Activated effector memory CD4-positive, alpha-beta T cell treated with Interleukin-2 at 50 U/mL for 16 hours (primary cell): ENCODE measurements at places on chromosomes 11 and 22.

- no peak for DNase-seq
Observed at GRCh38 chr11:43950311-43950855, 7.9 kb downstream of the C11orf96 start.

DNA sequence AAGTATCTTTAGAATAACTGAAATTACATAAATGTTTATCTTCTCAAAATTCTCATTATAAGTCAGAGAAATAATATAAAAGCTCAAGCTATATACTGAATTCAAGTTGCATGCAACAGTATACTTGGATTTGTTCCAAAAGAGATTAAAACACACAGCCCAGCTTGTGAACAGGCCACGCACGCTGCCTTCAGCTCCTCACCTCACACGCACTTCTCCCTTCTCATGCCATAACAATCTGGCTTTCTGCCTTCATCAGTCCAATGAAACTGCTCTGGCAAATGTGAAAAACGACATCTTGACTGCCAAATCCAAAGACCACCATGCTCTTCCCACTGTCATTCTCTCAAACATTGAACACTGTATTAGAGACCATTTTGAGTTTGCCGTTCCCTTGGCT lies 22.1 kb downstream of the ATP6V1E1 start:
- DNase-seq: no peak

- no peak for DNase-seq
Observed at GRCh38 chr22:33891992-33892391, 28.3 kb downstream of the LARGE1 start.

GRCh38 chr22:32652645-32653270 lies 148.7 kb upstream of the TIMP3 start:
- DNase-seq: no peak

DNA sequence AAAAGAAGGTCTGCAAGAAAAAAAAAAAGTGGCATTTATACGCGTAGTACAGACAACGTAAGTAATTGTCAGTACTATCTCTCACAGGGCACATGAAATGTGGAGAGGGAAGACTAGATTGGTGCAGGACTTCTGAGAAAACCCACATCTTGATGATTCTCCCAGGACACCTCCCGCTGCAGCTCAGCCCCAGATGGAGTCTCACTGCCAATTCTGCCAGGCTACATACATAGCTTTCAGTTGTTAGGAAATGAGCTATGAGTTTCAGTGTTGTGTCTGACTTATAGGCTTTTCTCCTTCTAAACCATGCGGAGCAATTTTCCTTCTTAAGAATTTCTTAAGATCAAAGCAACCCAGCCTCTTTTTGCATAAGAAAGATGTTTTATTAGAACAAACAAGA lies 9.6 kb downstream of the OR5A2 start:
- DNase-seq: no peak

GRCh38 chr11:45144126-45145082 lies 2.0 kb upstream of the PRDM11 start:
- DNase-seq: no peak

- DNase-seq: no peak
Observed at GRCh38 chr11:115724666-115725065, 220.5 kb upstream of the CADM1 start.

- DNase-seq: no peak
Observed at GRCh38 chr11:45922425-45923082, at the start of gene LARGE2. TSS of gene LARGE2 (plus strand) at chr11:45922656. CDS start at chr11:45922883, 227 bp downstream.

DNA sequence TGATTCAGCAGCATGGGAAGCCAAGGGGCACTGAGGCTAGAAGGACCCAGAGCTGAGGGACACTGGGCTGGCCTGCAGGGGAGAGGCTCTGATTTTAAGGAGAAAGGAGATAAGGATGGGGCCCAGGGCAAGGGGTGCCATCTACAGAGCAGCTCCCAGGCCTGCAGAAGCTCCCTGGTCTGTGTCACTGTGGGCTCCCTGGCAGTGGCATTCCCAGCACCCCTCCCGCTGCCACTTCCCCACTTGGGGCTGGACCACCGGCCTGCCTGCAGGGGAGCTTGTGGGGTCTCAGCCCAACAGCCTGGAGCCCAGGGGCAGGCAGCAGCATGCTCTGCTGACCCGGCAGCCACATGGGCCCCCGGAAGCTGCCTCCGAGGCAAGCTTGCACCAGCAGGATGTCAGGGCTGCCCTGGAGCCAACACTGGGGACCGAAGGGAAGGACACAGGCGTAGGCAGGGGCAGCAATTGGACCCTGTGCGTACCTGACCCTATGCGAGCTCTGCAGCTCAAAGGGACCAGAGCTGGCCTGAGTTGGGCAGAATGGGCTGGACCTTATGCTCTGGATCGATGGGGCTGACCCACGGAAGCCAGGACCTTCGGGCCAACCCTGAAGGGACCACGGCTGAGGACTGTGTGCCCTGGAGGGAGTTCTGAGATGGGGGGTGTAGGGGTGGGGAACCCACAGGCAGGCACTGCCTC lies 35.4 kb upstream of the WNT7B start:
- DNase-seq: no peak

- DNase-seq: no peak
Observed at GRCh38 chr11:134755535-134755934, 343.5 kb upstream of the B3GAT1 start.

DNA sequence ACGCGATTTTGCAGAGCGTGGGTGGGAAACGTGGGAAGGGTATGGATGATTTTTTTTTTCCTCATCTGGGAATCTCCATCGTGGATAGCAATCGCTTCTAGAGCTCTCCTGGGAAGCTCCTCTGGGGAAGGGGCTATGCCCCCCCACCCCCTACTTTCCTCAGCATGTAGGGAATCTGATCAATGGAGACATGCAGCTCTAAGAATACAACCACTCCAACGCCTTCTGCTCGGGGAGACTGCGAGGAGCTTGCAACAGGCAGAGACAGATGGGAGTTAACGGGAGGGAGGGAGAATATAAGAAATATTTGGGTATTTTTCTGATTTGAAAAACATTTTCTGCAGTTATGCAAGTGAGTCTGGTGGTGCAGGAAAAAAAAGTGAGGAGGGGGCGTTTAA lies 104.6 kb upstream of the HSD17B12 start:
- no peak for DNase-seq
